ENCODE measurements at places on chromosomes 13 and 19.
A peak's percentile ranks its signal among the peaks of the same experiment; 100 is the strongest.

- no peak for DNase-seq
Observed at GRCh38 chr13:59483501-59484145, 680.1 kb downstream of the DIAPH3 start.

DNA sequence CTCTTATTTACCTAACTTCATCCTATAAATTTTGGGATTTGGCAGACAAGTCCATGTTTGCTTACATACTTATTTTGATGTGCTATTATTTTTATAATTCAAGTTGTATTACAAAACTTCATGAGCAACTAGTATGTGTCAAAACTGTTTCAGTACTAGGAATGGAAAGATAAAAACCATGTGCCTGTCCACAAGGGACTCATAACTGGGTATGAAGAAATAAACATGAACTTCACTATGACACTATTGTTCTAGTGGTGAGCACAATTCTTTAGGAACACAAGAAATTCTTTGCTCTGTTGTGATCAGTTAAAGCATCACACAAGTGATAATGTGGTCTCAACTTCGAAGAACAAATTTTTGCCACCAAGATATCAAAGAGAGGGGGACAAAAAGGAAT, 97.5 kb upstream of the FBXL3 start:
- DNase-seq: no peak

GRCh38 chr19:38003438-38004185, 96.6 kb downstream of the SIPA1L3 start:
- peak; percentile 98 for DNase-seq

GRCh38 chr19:4186087-4186993, 3.9 kb downstream of the ANKRD24 start:
- DNase-seq: no peak

GRCh38 chr13:79780240-79780639, 299.3 kb downstream of the NDFIP2 start:
- DNase-seq: no peak

DNA sequence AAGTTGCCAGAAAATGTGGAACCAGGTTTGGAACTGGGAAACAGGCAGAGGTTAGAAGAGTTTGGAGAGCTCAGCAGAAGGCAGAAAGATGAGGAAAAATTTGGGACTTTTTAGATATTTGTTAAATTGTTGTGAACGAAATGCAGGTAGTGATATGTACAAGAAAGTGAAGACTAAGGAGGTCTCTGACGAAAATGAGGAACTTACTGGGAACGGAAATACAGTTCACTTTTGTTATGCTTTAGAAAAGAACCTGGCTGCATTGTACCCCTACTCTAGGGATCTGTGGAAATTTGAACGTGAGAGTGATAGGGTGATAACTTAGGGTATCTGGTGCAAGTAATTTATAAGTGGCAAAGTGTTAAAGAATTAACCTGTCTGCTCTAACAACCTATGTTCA, 632.4 kb downstream of the SLITRK5 start:
- no peak for DNase-seq

Data from HS-27A (cell line).